Panc1 (cell line): ENCODE measurements at places on chromosomes 11 and 22. TPM values are rescaled to one million over a fixed set of nuclear protein-coding genes. Genes with fewer than 3 reads are reported as not detected.

GRCh38 chr11:112751329-112751728, 209.9 kb upstream of the NCAM1 start:
- no peak overlapping the region for H3K4me3 ChIP-seq
- no peak overlapping the region for H3K27ac ChIP-seq
- H3K36me3 ChIP-seq, result no peaks in the 10 kb centered on the region; the same call in 1 of the 2 replicates
- H3K27me3 ChIP-seq, result peaks cover 4% of the 10 kb centered on the region; the same call in 1 of the 2 replicates
- no peaks in the 10 kb centered on the region for H3K4me1 ChIP-seq

- H3K4me3 ChIP-seq, result peak overlapping the region; percentile 88
- peak overlapping the region; percentile 87 for H3K27ac ChIP-seq
- H3K4me1 ChIP-seq, result peaks cover 23% of the 10 kb centered on the region
- DNase-seq, result no peak
- no peaks in the 10 kb centered on the region for H3K27me3 ChIP-seq
Observed at GRCh38 chr11:9386086-9386485, 1.6 kb downstream of the IPO7 start.

GRCh38 chr22:44368611-44369292, 56.0 kb upstream of the SHISAL1 start:
- no peaks in the 10 kb centered on the region; the same call in 1 of the 2 replicates for H3K4me1 ChIP-seq
- H3K4me3 ChIP-seq, result no peak overlapping the region
- DNase-seq, result no peak
- H3K27me3 ChIP-seq, result no peaks in the 10 kb centered on the region
- H3K27ac ChIP-seq, result no peak overlapping the region
- H3K36me3 ChIP-seq, result no peaks in the 10 kb centered on the region

DNA sequence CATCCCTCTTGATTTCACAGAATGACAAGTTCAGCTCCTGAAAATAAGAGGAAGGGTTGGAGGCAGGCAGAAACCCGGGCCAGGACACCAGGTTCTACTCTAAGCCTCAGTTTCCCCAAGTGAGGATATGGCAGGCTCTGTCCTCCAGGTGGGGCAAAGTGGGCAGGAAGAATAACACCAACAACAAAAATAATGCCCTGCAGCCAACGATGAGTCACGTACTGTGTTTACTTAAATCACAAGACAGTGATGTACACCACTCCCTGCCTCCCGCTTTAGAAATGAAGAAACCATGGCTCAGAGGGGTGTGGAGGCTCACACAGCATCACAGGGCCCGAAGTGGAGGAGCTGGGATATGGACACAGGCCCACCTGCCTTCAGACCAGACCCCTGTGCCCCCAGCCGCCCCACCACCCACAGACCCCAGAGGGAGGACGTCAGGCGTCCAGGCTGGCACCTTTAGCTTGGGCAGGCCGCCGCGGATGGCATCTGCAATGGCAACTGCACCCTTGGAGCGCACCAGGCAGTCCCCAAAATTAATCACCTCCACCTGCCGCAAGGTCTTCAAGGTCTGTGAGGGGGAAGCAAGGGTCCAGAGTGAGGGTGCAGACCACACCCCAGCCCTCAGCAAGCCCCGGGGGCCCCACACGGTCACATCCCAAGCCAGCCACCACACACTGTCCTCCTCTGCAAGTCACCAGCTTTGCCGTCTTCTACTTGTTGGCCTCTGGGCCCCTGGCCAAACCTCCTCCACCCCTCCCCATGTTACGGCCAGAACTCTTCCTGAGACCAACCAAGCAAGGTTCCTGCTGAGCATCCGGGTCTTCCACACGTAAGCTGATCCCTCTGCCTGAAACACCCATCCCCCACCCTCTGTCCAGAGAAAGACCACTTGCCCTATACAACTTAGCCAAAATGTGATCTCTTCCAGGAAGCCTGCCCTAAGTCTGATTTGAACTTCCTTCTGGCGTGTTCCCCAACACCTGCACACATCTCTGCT, 15.8 kb upstream of the CHADL start:
- H3K4me1 ChIP-seq, result peaks cover 21% of the 10 kb centered on the region
- peaks cover 4% of the 10 kb centered on the region for H3K36me3 ChIP-seq
- DNase-seq, result peak; percentile 64
- H3K27ac ChIP-seq, result peak overlapping the region; percentile 63

GRCh38 chr11:38304926-38305325, 1706.9 kb upstream of the RAG2 start:
- H3K27me3 ChIP-seq, result no peaks in the 10 kb centered on the region
- H3K4me3 ChIP-seq, result no peak overlapping the region
- DNase-seq, result no peak
- no peaks in the 10 kb centered on the region for H3K4me1 ChIP-seq
- H3K36me3 ChIP-seq, result no peaks in the 10 kb centered on the region
- H3K27ac ChIP-seq, result no peak overlapping the region

DNA sequence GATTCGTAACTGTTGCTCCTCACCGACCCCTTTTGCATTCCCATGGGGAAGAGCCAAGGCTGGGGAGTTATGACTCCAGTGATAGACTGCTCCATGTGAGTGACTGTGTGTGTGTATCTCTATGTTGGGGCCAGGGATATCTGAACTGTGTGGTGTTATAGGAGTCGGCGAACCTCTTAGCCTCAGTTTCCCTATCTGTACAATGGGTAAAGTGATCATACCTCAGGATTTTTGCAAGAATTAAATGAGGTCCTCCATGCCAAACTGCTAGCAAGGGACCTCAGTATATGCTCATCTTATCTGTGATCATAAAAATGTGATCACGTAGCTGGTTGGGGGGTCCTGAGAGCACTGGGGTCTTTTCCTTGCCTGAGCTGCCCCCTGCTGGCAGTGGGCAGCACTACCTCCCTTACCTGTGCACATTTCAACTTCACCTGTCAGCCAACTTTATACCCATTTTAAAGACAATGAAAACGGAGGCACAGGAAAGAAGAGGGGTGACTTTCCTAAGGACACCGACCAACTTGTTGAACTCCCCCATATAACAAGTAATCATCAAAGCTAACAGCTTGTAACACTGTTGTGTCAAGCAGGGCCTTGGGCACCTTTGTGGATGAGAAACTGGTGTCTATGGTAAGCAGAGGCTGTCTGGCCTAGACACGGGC, 1.4 kb upstream of the DPP3 start:
- peaks cover 5% of the 10 kb centered on the region; the same call in 1 of the 2 replicates for H3K36me3 ChIP-seq
- peak; percentile 45 for DNase-seq
- no peaks in the 10 kb centered on the region for H3K27me3 ChIP-seq
- H3K4me1 ChIP-seq, result peaks cover 4% of the 10 kb centered on the region
- H3K27ac ChIP-seq, result peak overlapping the region; percentile 95
- H3K4me3 ChIP-seq, result peak overlapping the region; percentile 90

DNA sequence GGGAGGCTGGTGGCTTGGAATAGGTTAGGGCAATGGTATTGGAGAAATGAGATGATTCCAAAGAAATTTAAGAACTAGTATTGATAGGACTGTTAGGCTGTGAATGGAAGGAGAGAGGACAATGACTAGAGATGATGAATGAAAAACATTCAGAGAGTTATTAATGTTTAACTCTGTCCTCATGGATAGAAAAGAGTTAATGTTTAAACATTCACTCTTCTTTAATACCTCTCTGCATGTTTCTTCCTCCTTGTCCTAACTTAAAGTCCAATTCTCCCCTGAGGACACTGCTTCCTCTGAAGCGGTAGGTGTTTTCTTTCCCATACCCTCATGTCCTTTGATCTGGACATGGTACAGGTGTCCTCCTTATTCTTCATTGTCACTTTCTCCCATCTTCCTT, 13.4 kb downstream of the CHEK1 start:
- H3K36me3 ChIP-seq, result peaks cover 46% of the 10 kb centered on the region
- no peak overlapping the region for H3K4me3 ChIP-seq
- no peaks in the 10 kb centered on the region for H3K27me3 ChIP-seq
- DNase-seq, result no peak
- H3K4me1 ChIP-seq, result no peaks in the 10 kb centered on the region
- H3K27ac ChIP-seq, result no peak overlapping the region

DNA sequence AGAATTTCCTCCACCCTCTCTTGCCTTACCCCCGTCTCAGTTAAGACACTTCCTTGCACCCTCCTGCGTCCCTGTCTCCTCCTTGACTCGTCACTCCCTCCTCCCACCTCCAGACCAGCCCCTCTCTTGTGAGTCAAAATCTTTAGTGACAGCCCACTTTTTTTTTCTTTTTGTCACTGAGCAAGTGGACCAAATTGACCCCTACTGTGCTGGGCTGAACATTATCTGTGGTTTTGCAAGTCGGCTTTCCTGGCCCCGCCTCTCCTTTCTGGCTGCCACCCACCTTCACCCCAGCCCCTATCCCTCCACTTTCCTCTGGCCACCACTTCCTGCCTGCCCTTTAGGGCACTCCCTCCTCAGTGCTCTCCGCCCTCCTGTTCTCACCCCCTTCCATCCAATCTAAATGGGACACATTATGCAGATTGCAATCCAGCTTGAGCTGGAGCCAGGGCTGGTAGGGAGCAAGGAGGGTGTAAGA, at the start of gene APLNR:
Gene APLNR (minus strand): TSS at position 47 of the 478 bp plus-strand sequence. CDS start 246 bp downstream, outside the sequence.
- H3K27ac ChIP-seq, result no peak within 1 kb of the TSS
- H3K36me3 ChIP-seq, result no peaks in the 10 kb centered on the region
- no peak within 1 kb of the TSS for H3K4me3 ChIP-seq
- H3K4me1 ChIP-seq, result no peaks in the 10 kb centered on the region
- DNase-seq, result no peak

DNA sequence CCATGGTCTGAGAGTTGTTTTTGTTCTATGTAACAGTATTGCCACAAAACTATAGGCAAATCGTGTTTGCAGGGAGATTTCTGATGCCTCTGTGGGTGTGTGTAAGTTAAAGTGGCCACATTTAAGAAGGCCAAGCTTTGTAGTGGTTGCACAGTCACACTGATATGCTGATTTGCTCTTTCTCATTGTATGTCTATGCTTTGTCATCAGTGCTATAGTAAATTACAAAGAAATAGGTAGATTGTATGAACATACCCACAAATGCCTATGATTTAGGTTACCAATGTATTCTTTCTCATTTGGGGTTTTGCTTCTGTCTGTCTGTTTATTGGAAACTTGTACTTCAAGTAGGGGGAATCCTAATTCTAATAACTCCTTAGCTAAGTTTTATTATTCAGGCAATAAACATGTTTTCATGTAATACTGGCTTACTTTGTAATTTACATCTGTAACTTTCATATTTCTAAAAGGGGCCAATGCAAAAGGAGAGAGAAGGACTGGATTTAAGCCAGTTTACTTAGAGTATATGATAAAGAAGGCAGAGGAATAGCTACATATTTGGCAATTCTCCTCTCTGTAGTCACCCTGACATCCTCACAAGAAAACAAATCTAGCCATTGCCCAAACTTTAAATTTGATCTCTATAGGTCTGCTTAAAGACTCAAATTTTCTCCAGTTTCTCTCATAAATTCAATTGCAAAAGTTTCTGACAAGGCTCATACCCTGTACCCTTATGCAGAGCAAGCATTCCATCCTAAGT, 2.0 kb downstream of the FIBIN start:
- H3K4me1 ChIP-seq, result no peaks in the 10 kb centered on the region
- DNase-seq, result no peak
- no peak overlapping the region for H3K27ac ChIP-seq

DNA sequence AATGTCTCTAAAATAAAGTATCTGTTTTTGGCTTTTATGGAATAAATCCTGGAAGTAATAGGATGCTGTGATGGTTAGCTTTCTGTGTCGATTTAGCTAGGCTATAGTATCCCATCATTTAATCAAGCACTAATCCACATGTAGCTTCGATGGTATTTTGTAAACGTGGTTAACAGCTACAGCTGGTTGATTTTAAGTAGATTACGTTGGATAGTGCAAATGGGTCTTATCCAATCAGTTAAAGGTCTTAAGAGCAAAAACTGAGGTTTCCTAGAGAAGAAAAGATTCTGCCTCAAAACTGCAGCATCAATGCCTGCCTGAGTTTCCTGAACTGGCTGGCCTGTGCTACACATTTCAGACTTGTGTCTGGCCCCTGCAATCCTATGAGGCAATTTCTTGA, 314.2 kb upstream of the SORL1-AS1 start:
- DNase-seq, result no peak
- peaks cover 16% of the 10 kb centered on the region for H3K27me3 ChIP-seq
- no peak overlapping the region for H3K4me3 ChIP-seq
- H3K36me3 ChIP-seq, result no peaks in the 10 kb centered on the region
- no peaks in the 10 kb centered on the region for H3K4me1 ChIP-seq
- no peak overlapping the region for H3K27ac ChIP-seq

DNA sequence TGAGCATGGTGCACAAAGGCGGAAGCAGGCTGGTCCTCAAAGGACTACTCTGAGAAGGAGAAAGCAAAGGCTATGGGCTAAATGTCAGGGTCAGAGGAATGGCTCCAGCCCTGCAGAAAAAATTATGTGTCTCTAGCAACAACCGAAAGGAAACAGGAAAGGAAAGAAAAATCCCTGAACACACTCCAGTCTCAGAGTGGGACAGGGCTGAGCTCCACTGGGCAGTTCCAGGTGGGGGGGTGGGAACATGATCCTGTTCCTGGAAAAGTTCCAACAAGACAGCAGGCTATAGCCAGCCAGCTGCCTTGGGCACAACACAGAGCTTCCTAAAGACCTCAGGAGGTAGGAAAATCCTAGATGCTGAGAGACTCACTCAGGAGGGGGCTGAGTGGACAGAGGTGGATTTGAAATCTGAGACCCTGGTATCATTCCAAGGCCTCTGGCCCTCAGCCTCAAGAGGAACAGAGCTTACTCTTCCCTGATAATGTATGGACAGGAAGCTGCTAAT, 1088.2 kb downstream of the TBC1D22A start:
- H3K4me1 ChIP-seq, result no peaks in the 10 kb centered on the region
- H3K4me3 ChIP-seq, result no peak overlapping the region
- H3K27ac ChIP-seq, result no peak overlapping the region
- no peaks in the 10 kb centered on the region for H3K27me3 ChIP-seq
- no peaks in the 10 kb centered on the region for H3K36me3 ChIP-seq

DNA sequence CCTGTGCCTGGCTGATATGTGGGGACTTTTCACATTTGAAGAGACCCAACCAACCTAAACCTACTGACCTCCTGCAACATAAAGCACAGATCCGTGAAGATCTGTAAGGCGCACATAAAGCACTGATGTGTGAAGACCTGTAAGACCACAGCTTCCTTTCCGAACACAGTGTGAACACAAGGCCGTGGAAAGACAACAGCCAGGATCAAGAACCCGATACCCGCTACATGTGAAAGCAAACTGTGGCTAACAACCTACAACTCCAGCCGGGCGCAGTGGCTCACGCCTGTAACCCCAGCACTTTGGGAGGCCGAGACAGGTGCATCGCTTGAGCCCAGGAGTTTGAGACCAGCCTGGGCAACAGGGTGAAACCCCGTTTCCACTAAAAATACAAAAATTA, 17.6 kb upstream of the PPFIA1 start:
- no peak overlapping the region for H3K27ac ChIP-seq
- no peak for DNase-seq
- H3K27me3 ChIP-seq, result no peaks in the 10 kb centered on the region
- peaks cover 4% of the 10 kb centered on the region; the same call in 1 of the 2 replicates for H3K4me1 ChIP-seq
- H3K36me3 ChIP-seq, result no peaks in the 10 kb centered on the region

DNA sequence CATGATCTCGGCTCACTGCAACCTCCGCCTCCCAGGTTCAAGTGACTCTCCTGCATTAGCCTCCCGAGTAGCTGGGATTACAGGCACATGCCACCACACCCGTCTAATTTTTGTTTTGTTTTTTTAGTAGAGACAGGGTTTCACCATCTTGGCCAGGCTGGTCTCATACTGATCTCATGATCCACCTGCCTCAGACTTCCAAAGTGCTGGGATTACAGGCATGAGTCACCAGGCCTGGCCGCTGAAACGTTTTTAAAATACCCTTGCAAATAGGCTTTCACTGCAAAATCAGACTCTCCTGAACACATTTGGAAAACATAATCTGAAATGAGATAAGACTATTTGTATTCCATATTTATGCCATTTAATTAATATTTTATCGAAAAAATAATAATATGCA, 826.1 kb upstream of the CNTN5 start:
- no peak overlapping the region for H3K27ac ChIP-seq
- H3K27me3 ChIP-seq, result no peaks in the 10 kb centered on the region
- no peaks in the 10 kb centered on the region for H3K4me1 ChIP-seq
- no peak overlapping the region for H3K4me3 ChIP-seq
- no peak for DNase-seq

The TTLL1 gene
- total RNA-seq, result 4.6 TPM

The ASPHD2 gene
- 0.15 TPM for total RNA-seq

The NOX4 gene
- total RNA-seq, result not detected
